ENCODE measurements at places on chromosomes 4 and X.

- DNase-seq: no peak
Observed at GRCh38 chrX:41332408-41333002, 1.5 kb upstream of the DDX3X start.

GRCh38 chr4:26692014-26692726 is 108.3 kb downstream of the TBC1D19 start:
- no peak for DNase-seq

- DNase-seq: no peak
Observed at GRCh38 chr4:24121395-24122175, 231.7 kb upstream of the PPARGC1A start.

GRCh38 chr4:173254646-173255045 is 79.5 kb downstream of the HMGB2 start:
- DNase-seq: no peak

DNA sequence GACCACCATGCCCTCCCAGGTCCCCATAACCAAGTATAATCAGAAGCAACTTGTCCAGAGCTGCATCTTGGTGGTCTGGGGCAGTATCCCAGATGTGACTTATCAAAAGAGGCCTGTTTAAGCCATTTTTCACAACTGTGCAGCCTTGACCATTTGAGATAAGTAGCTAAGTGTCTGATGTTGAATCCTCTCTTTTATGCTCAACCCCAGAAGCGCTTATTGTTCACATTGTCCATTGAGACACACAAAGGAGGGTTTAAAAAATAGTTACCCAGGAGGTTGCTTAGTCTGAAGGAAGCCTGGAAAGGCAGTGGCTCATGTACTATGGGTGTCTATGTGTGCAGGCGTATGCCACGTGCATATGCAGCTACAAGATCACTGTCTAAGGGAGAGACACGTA is 27.0 kb downstream of the ENPP6 start:
- DNase-seq: no peak
